ENCODE measurements at places on chromosomes 6 and 20.

- DNase-seq, result no peak
These were observed 145.7 kb upstream of the PHACTR3 start for GRCh38 chr20:59458645-59459044.

DNA sequence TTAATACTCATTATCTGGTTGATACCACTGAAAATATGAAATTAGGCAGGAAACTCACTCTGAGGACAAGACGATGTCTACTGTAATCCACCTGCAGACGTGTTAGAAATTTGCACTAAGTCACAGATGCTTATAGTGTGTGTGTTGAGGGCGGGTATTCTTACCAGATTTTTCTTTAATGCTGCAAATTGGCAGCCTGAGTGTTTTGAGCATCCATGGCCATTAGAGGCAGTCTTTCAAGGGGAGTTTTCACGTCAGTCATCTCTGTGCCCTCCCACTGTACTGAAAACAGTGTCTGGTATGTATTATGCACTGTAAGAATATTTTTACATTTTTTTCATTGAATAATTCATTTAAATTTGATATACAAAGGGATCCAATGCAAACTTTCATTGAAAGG lies 266.5 kb upstream of the QKI start:
- no peak for DNase-seq

- DNase-seq, result no peak
These were observed 27.1 kb downstream of the CDYL start for GRCh38 chr6:4803343-4803744.

DNA sequence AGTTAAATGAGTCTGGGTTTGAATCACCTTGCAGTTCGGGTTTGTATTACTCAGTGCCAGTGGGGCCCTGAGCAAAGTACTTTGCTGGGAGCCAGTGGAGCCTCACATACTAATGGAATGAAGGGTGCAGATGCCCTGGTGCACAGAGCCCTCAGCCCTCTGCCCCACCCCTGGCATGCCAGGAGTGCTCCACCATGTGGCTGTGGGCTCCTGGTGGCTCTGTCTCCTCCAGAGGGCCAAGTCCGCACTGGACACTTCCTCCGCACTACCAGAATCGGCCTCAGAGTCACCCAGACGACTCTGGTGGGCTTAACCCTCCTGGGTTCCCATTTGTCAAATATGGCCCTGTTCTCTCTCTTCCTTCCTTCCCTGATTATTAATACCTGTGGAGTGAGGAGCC lies 94.0 kb downstream of the STK35 start:
- DNase-seq, result no peak

GRCh38 chr20:63861981-63862901 lies 943 bp downstream of the ABHD16B start:
- DNase-seq, result no peak

DNA sequence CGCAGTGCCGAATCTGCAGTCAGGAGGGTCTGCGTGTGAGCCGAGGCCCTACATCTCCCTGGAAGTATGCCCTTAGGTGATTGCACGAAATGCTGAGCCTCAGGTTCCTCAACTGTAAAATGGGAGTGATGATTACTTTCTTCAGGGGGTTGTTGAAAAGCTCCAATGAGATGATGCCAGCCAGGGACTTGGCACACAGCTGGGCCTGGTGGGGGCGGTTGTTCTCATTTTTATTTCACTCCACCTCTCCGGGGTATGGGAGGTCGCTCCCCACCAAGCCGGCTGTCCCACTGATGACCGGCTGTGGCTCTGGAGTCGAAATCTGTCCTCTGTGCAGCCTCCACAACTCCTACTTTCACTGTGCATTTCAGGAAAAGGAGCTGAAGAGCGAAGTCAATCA lies 8.1 kb downstream of the PCK1 start:
- no peak for DNase-seq

GRCh38 chr6:87088076-87088475 lies 6.8 kb downstream of the CGA start:
- DNase-seq, result no peak

DNA sequence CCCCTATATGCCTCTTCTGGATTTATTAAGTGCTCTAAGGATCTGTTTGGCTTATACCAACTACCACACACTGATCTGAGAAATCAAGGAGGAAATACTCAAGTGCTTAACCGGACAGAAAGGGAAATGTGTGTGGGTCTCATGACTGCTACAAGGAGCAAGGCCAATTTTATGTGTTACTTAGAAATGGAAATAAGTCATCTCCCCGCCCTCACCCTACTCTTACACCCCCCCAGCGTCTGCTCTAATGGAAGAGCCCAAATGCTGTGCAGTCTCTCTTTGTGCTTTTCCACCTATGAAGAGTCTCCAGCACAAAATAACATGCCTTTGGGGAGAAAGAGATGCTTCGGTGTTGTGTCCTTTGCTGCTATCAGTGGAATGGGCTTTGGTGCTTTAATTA lies 428.8 kb upstream of the ARID1B start:
- no peak for DNase-seq

GRCh38 chr6:137680705-137681346 lies 186.2 kb upstream of the TNFAIP3 start:
- no peak for DNase-seq

- no peak for DNase-seq
These were observed 686.4 kb downstream of the HTR1B start for GRCh38 chr6:76776876-76777275.

GRCh38 chr6:89217299-89217910 lies at the start of gene GABRR1:
TSS of gene GABRR1 (minus strand) at chr6:89217358. CDS start at chr6:89217322, 36 bp downstream.
- DNase-seq, result no peak

DNA sequence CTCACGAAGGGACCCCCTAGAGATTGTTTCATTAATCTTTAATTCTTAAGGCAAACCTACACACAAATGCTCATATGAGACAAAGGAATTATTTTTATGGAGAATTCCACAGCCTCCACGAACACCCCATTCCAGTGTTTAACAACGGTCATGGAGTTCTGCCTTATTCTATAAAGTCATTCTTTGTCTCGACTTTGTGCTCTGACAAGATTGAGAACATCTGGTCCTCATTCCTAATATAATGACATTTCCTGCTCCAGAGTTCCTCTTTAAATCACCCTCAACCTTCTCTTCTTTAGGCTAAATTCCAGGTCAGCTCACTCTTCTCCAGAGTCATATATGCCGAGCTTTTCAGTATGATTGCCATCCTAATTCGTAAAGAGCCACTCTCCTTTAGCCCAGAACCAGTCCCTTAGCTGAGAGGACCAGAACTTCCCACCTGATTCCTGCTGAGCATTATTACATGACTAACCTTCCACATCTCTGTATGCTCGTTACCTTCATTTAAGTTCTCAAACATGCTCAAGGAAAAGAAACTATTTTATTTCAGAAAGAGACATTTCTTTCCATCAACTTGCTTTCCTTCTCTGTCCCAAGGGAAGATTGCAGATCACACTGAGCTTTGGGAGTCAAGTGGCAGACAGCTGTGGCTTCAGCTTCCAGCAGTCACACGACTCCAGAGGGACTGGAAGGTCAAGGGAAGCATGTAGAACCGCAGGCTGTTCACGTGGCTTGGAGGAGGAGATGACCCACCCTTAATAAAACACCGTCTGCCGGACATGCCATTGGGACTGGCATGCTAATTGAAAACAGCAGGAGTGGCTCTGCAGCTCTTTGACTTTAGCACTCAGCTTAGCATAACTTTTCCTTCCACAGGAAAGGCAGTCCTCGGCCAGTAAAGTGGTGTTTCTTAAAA lies 467.1 kb upstream of the HSF2 start:
- no peak for DNase-seq

- DNase-seq, result no peak
These were observed 325.2 kb downstream of the NRN1 start for GRCh38 chr6:5681480-5681879.

DNA sequence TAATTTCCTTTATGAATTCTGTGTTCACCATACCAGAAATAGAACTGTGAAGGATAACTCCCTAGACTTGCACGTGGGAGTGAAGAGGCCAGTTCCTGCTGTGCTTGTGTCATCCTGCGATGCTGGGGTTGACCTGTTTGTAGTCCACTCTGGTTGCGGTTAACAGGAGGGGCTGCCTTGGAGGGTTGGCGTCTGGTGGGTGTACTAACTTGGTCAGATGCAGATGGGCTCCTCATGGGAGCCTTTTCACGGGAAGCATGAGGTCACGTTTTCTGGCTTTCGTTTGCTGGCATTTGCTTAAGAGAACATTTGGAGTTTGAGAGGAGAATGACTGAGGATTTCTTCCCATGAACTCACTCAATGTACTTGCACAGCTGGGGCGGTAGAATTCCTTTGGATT lies 41.2 kb downstream of the IGF2R start:
- DNase-seq, result no peak

DNA sequence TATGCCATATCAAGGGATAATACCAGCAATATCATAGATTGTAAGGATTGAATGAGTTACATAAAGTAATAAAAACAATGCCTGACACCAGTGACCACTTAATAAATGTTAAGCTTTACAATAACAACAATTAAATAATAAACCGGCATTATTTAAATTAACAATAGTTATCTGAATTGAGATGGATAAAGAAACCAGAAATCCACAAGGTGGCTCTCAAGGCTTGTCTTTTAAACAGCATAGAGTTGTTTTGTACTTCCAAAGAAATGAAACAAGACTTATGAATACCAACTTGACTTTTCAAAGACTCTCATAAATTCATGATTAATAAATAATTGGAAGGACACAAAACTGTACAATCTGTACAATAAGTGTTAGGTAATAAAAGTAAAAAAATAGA lies 203.1 kb downstream of the ASCC3 start:
- no peak for DNase-seq

GRCh38 chr20:62652041-62652893 lies 10.0 kb downstream of the SLCO4A1 start:
- DNase-seq, result no peak

DNA sequence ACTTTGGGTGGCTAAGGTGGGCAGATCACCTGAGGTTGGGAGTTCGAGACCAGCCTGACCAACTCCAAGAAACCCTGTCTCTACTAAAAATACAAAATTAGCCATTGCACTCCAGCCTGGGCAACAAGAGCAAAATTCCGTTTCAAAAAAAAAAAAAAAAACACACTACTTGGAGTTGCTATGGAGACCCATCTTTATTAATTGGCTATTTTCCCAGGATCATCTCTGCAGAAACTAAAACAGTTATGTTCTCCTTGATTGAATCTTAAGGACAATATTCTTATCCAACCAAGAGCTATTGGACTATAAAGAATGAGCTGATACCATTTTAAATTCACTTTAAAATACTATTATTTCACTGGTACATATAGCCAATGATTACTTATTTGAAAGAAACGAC lies 14.7 kb downstream of the AKIRIN2 start:
- DNase-seq, result no peak

DNA sequence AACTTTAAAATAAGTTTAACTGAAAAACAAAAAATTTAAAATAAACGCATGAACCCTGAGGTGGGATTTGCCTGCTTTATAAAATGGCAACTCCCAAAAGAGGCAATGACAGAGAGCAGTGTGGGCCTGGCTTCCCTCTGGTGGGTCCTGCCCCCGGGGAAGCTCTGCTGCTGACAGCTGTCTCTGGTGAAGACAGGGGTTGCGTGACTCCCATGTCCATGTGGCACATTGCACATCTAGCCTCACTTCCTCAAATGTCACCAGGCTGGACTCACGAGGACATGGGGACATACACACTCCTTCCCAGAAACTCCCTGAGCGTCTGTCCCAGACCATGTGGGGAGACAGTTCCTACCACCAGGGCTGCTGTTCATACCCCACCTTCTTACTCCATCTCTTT lies 66.2 kb downstream of the ABHD12 start:
- no peak for DNase-seq

DNA sequence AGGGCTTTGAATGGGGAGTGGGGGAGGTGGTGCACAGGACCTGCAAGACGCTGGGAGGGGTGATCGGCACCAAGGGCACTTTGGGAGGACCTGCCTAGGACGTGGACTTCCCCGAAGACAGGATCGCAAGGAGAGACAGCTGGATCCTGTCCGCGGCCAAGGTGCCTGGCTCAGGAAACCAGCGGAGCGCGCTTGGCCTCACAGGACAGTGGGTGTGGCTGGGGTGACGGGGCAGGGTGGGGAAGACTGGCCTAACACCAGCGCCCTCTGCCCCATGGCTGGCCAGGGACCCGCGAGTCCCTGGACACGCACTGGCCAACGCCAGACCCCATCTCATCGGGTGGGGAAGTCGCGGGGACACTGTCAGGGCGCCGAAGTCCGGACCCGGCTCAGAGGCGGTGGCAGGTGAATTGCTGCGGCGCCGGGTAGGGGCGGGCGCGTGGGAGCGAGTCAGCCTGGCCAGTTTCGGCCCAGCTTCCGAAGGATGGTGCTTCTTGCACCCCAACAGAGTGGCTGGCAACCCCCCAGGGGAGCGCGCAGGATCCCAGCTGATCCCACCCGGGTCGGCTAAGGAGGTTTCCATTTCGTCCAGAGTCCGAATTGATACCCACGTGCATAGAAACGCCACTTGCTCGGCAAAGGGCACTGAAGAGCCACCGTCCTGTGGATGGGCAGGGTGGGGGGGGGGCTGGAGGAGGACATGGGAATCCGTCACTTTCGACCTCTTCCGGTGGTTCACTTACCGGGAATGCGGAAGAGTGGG lies 785 bp upstream of the THBD start:
- DNase-seq, result no peak

- no peak for DNase-seq
These were observed 68.9 kb downstream of the GINS1 start for GRCh38 chr20:25476106-25477013.

GRCh38 chr6:158475344-158476302 lies 84.3 kb upstream of the TMEM181 start:
- DNase-seq, result no peak

GRCh38 chr6:41072836-41073202 lies at the start of gene NFYA:
TSS of gene NFYA (plus strand) at chr6:41072974. CDS start at chr6:41079090, 6,116 bp downstream.
- DNase-seq, result peak; percentile 100

GRCh38 chr20:22863826-22864225 lies 171.3 kb upstream of the SSTR4 start:
- DNase-seq, result no peak

DNA sequence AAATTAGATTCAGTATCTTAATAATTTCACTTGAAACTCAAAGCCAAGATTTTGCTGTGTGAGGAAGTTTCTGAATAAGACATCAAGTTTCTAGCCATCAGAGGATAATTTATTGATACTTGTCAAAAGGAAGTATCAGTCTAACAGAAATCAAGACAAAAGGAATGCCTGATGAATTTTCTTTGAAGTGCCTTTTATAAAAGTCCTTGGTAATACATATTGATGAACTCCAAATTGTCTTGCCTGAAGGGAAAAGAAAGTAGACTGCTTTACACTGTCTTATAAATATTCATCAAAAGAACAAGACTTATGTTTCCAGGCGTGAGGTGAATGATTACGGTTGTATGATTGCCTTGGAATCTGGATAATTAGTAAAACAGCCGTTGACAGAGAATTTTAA lies 986.0 kb upstream of the MAP3K7 start:
- no peak for DNase-seq

DNA sequence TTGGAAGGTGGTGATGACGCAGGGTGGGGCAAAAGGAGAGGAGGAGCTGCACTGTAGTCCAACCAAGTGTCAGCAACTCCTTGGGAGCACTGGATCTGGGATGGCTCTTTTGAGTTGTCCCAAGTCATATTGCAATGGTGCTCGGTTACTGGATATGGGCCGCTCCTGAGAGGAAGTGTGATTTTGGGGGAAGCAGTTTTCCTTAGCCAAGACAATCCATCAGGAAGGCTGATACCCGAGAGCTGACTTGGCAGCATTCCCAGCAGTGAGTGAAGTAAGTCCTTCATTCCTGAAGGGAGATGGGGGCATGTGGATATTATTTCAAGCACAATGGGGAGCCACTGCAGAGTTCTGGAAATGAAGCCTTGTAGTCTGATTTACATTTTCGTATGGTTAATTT lies 354.1 kb downstream of the RFPL4B start:
- no peak for DNase-seq
